ENCODE measurements at places on chromosomes 3 and 15. TPM values are rescaled to one million over a fixed set of nuclear protein-coding genes. Genes with fewer than 3 reads are reported as not detected.

DNA sequence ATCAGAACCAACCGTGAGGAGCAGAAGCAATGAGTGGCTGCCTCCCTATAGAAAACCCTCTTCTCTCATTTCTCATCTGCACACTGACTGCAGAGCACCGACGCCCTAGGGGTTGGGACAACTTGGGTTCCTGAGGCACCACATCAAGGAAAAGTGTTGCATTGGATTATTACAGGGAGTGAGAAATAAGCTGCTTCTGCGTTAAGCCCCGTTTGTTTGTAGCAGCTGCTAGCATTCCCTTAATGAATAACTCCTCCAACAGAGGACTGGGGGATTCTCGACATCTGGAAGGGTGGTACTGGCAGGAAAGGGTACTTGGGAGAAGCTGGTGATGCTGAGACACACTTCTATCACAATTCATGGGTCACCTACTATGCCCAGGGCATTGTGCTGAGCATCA is 25.3 kb upstream of the AGBL1 start:
- no peak for DNase-seq
- no peak overlapping the region for H3K27ac ChIP-seq
- no peaks in the 10 kb centered on the region for H3K27me3 ChIP-seq
- H3K4me1 ChIP-seq = no peaks in the 10 kb centered on the region

DNA sequence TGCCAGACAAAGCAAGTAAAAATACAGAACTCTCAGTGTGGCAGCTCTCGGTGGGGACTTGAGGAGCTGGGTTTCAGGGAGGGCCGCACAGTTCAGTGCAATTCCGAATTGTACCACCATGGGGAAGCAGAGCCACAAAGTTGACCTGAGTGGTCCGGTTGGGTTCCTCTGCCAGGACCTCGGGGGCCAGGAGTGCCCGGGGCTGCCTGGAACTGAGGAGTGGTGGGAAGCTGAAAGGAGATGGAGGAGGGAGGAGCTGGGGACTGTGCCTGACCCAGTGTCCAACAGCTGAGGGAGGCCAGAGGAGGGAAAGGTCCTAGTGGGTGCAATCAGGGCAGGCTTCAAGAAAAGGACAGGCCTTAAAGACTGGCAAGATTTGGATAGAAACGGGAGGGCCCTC is 32.2 kb upstream of the TRH start:
- peak; percentile 88 for DNase-seq
- no peak overlapping the region for H3K27ac ChIP-seq
- H3K4me3 ChIP-seq = no peak overlapping the region
- peaks cover 2% of the 10 kb centered on the region for H3K4me1 ChIP-seq
- H3K27me3 ChIP-seq = peaks cover 28% of the 10 kb centered on the region

DNA sequence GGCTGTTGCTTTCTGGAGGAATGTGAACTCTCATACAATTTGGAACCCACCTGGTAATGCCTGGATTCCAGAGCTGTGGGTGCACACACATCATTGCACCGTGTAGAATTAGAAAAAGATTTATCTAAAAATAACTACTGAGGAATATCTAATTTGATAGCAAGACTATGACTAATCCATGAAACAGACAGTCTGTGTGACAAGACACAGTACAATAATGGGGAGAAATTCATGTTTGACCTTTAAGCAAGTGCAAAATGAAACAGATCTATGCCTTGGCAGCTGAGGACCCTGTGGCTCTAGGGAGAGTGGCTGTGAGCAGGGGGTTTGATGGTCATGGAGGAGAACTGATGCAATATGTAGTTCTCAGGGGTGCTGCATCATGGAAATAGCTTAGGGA is 7.9 kb upstream of the DOCK3 start:
- DNase-seq = peak; percentile 5
- no peak overlapping the region for H3K27ac ChIP-seq
- no peaks in the 10 kb centered on the region for H3K36me3 ChIP-seq
- no peaks in the 10 kb centered on the region for H3K4me1 ChIP-seq

GRCh38 chr15:50353251-50353974 is 1.6 kb downstream of the GABPB1 start:
- H3K4me1 ChIP-seq = peaks cover 58% of the 10 kb centered on the region
- H3K36me3 ChIP-seq = peaks cover 19% of the 10 kb centered on the region
- no peaks in the 10 kb centered on the region for H3K27me3 ChIP-seq

The APOD gene
- total RNA-seq = 3.2 TPM

The VEPH1 gene
- total RNA-seq = 0.21 TPM
